ENCODE measurements at places on chromosomes 1 and 21. TPM values are rescaled to one million over a fixed set of nuclear protein-coding genes. Genes with fewer than 3 reads are reported as not detected.

DNA sequence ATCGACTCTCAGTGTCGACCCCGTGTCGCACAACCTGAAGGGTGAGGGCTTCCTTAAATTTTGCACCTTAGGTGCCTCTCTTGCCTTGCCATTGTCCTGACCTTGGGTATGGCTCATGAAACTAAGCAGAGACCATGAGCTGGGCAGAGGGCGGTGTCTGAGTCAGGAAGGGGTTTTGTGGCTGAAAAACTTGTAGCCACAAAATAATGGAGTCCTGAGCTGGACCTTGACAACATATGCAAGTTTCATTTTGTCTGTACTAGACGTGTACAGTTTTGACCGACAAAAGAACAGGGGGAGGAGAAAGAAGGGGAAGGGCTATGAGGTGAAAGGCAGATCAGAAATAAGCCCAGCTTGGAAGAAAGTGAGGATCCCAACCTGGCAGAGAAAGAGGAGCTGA is 8.3 kb upstream of the RUNX1 start:
- DNase-seq: no peak

DNA sequence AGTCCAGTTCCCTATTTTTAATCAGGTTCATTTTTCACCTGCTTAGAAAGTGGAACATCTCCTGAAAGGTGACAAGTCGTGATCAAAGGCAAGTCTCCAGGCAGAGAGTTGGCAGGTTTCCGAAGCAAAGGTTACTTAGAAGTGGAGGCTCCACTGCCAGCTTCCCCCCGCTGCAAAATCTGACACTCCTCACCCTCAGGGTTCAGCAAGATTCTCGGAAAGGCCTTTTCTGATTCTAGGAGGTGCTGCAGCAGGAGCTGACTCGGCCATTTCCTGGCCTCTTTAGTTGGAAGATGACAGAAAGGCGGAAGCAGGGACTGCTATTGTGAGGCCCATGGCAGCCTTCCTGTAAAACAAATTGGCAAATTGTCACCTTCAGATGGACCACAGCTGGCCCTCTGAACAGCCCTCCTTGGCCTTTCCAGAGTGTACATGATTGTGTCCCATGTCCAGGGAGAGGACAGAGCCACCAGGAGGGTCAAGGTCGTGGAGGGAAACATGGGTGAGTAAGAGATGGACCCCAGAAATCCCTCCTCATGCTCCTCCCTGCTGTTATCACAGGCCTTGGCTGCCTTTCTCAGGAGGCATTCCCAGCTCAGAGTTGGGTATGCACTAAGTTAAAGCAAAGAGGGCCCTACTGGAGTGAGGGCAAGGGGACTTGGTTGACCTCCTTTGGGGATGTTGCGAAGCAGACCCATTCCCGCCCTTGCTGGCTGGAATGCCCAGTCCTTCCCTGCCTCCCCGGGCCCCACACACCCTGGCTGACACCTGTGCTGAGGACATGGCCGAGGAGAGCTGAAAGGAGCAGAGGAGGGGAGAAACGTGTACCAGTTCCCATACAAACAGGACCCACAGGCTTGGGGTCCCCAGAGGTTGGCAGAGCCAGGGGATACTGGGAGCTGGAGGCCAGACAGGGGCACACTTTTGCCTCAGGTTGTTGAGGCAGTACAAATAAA is 115.5 kb upstream of the IRF2BP2 start:
- DNase-seq: peak; percentile 61

GRCh38 chr1:9942399-9942938 is 722 bp downstream of the LZIC start:
- peak; percentile 27 for DNase-seq

GRCh38 chr1:153506831-153507413 is 28.9 kb downstream of the S100A6 start:
- DNase-seq: no peak

SIK1 gene
- polyA plus RNA-seq: not detected

S100A1 gene
- polyA plus RNA-seq: not detected

DNA sequence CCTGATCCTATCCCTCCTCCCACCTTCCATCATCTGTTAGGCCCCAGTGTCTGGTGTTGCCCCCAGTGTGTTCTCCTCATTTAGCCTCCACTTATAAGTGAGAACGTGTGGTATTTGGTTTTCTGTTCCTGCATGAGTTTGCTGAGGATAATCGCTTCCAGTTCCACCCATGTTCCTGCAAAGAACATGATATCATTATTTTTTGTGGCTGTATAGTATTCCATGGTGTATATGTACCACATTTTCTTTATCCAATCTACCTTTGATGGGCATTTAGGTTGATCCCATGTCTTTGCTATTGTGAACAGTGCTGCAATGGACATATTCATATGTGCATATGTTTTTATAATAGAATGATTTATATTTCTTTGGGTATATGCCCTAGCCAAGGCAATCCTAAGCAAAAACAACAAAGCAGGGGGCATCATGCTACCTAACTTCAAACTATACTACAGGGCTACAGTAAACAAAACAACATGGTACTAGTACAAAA is 142.9 kb downstream of the TNFSF18 start:
- no peak for DNase-seq

GRCh38 chr1:244283772-244284171 is 167.9 kb downstream of the ADSS2 start:
- no peak for DNase-seq

GRCh38 chr1:159828581-159829272 is 2.1 kb downstream of the SLAMF8 start:
- no peak for DNase-seq

OR14I1 gene
- polyA plus RNA-seq: not detected

DNA sequence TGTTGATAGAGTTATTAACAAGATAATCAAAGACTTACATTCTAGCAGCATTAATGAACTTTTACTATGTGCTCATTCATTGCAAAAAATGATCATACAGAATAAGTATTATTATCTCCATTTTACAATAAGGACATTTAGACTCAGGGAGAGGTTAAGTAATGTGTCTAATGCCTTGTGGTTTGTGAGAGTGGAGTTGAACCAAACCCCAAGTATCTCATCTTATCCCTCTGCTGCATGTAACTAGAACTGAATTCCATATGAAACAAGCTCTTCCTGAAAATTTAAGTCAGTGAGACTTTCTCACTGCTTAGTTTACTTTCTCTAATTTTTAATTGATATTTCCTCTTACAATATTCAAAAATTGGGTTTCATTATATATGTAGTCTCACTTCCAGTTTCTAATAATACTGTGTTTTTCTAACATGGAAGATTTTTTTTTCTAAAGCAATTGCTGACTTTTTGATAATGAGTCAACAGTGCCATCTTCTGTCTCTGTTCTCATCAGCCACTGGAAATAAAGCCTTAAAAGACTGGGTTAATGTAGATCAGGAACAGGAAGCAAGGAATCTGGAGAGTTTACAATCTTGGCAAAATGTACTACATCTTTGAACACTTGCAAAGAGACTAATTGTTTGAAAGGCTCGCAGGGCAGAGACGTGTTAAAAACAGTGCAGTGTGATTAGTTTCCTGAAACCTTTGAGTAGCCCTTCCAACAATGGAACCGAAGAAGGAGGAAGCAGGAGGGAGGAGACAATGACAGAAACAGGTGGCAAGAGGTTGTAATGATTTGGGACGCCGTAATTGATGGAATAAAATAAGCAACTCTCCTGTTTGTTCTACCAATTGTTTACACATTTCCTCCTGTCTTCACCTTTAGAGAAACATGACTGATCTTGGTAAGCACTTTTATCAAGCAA is 567.6 kb downstream of the MRPL39 start:
- DNase-seq: no peak

GRCh38 chr1:116981521-116982037 is 20.0 kb upstream of the CD101 start:
- DNase-seq: no peak

TNFSF4 gene
- 0.18 TPM for polyA plus RNA-seq

DNA sequence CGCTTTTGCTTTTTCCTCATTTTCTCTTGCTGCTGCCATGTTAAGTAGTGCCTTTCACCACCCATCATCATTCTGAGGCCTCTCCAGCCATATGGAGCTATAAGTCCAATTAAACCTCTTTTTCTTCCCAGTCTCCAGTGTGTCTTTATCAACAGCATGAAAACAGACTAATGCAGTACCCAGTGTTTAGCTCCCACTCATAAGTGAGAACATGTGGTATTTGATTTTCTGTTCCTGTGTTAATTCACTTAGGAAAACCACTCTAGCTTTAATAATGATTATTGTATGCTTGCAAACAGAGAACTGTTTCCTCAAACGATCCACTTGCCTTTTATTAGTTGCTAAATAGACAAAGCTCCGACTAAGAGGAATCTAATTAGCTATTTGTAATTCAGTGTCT is 43.3 kb downstream of the IL23R start:
- no peak for DNase-seq

- DNase-seq: peak; percentile 40
Observed at GRCh38 chr1:212457740-212458338, 25.1 kb downstream of the NENF start.

- DNase-seq: no peak
Observed at GRCh38 chr21:32728456-32728839, 635 bp upstream of the SYNJ1 start.

FAM110D gene
- polyA plus RNA-seq: not detected

DNA sequence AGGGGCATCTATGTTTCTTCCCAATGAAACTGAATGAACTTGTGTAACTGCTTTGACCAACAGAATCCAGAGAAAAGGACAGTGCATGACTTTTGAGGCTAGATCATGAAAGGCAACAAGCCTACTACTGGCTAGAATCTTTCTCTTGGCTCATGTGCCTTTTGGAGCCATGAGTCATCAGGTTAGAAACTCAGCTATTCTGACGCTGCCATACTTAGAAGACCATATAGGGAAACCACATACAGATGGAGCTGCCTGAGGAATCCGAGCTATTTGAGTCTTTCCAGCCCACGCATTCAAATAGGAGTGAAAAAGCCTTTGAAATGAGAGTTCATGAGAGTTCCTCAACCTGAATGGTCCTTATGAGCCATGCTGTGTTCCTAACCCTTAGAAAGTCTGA is 738.5 kb upstream of the CHRM3 start:
- no peak for DNase-seq

TEDDM1 gene
- not detected for polyA plus RNA-seq

DNA sequence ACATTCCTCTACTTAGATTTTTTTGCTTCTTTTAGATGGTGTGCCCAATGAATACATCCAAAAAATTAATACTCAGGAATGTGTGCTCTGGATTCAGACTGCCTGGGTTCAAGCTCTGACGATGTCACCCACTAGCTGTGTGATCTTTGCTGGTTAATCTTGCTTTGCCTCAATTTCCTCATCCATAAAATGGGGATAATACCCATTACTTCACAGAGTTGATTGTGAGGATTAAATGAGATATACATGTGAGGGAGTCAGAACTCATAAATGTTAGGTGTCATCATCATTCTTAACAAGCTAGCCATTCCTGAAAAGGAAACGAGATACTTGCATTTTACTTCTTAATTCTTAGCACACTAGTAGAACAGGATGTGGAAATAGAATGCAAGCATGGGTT is 12.9 kb upstream of the TTF2 start:
- DNase-seq: no peak

DNA sequence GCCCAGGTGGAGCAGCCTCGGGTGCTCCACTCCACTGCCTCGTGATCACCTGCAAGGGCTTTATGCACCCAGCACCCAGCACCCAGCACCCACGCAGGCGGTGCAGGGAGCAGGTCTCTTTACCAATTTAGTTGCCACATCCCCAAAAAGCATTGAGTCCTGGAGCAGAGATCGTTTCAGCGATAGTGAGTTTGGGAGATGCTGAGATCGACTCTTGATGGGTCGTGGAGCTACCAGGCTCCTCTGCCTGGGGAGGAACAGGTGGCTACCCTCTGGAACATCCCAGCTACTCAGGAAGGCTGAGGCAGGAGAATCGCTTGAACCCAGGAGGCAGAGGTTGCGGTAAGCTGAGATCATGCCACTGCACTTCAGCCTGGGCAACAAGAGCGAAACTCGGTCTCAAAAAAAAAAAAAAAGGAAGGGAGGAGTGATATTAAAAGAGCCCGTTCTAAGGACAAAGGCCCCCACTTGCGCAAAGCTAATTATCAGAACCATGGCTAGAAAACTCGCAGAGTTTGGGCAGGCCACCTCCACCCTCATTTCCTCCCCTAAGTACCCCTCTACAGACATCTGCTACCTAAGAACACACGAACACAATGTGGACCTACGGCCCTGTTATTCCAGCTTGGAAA is 106.5 kb upstream of the SLC45A1 start:
- DNase-seq: no peak

- DNase-seq: no peak
Observed at GRCh38 chr1:225917101-225917500, 6.9 kb downstream of the PYCR2 start.

- no peak for DNase-seq
Observed at GRCh38 chr1:175116210-175116798, 48.7 kb downstream of the TNN start.

DNA sequence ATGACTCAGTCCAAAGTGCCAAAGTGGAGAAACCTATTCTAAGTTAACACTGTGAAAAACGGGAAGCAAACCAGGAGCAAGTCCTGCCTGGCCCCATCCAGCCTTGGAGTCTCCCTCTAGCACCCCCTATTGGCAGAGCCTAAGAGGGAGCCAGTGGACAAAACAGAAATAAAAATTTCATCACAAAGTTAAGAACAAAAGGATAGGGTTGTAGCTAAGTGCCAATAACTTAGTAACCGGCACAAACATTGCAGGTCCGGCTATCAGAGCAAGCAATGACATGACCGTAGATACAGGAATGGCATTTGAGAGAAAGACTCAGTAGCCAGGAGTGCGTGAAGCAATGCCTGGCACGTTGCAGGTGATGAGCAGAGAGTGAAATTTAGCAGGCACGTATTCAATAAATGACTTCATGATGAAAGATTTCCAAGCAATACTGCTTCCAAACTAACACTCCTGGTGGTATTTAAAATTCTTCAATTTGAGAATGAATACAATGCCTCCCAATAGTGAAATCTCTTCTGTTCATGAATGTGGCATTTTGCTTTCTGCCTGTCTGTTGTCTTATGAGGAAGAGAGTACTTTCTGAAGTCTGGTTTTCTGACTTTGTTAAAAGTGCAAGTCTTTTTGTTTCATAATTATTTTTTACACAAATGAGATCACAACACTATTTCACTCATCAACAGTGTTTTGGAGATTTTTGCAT is 391.0 kb downstream of the OMA1 start:
- no peak for DNase-seq

DNA sequence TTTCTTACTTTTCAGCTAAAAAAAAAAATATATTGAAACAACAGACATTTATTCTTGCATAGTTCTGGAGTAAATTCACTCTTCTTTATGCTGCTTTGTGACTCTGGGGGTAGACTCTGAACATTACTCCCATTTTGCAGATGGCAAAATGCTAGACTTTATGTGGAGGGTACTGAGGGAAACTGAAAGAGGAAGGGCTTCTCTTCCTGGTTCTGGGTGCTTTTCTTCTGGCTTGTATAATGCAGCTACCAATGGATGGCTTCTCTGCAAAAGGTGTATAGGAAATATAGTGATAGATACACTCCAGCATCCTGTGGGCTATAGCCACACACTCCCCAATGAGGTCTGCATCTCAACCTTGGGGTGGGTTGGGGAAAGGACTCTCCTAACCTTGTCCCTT is 19.7 kb upstream of the ZBTB40 start:
- DNase-seq: no peak
